ENCODE measurements at places on chromosomes 2 and 18.
A peak's percentile ranks its signal among the peaks of the same experiment; 100 is the strongest.

DNA sequence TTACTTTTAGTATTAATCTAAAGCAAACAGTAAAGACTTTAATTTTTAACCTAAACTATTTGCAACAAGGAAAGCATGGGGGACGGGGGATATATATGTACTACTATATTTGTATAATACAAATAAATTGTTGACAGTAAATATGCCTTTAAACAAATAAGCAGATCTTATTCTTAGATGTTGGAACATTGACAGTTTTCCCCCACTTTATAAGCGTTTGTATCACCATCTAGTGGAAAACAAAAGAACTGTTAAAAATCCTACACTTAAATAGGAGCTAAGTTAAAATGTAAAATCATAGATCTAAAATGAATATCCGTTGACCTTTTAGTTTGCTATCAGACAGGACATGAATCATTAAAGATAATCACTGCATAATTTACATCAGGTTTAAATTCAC is 50.0 kb downstream of the RBBP8 start:
- DNase-seq: no peak

DNA sequence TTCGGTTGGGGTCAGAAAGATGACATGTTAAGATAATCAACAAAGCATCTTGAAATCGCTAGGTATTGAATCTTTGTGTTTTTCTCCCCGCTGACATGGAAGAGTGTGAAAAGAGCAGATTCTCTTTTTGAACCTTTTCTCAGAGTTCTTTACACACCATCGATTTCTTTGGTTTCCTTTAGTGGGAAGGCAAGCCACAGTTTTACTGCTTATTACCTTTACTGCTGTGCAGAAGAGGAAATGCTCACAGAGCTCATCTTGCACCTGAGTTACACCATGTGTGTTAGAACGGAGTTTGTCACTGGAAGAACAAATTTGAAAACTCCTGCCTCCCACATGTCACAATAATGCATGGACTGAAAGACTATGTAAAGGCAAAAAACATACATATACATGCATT is 45.3 kb upstream of the PDK1 start:
- DNase-seq: no peak

DNA sequence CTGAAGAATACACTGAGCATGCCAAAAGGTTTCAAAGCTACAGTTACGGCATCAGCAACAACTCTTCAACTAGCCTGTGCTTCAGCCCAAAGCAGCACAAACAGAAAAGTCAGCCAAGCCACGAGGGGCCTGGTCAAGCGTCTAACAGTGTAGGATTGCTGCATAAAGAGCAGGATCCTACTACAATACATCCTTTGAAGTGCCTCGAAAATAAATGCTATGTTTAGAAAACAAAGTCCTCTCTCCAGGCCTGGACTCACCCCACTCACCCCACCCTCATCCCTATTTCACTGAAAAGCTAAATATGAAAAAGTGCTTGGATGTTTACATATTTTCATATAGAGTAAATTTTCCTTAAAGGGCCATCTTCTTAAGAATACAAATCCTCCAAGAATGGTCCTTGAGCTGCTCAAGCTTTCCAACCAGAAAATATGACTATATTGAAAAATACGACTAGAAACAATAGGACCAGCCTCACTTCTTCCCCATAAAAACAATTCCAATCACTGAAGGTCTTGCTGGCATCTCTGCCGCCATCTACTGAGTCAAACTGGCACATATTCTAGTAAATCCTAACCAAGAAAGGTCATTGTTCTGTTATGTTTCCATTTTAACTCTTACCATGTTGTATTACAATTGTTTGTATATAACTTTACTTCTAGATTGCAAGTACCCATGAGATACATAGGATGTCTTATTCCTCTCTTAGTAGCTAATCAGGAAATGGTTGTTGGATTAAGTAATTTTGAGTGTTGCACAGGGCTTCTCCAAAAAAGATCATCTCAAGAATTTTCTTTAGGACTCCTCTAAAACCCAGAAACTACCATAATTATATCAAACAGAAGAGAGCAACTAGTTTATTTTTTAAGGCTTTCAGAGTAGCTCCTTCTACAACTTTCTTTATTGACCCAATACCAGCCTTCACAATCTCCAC is 63.6 kb downstream of the CLHC1 start:
- DNase-seq: peak; percentile 60

DNA sequence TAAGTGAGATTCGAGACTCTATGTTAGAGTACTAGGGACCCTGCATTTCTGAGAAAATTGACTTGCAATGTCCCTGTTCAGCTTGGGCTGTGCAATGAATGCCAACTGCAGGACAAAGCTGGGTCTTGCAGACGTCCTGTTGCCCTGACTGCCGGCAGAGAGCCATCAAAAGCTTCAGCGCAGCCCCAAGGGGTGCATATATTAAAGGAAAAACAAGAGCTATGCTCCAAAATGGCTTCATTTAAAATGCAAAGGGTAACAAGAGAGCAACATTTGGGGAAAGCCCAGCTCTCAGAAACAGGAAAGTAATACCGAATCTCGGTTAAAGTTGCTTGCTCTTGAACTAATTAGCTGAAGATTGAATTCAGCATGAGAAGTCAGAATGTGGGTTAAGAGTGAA is 110.9 kb upstream of the PNPT1 start:
- DNase-seq: no peak

- no peak for DNase-seq
Observed at GRCh38 chr18:34650121-34650545, 60.0 kb upstream of the DTNA start.

- DNase-seq: no peak
Observed at GRCh38 chr2:207895274-207895860, 125.7 kb upstream of the FZD5 start.

GRCh38 chr18:48780201-48780912 is 170.4 kb downstream of the SMAD7 start:
- DNase-seq: no peak

- DNase-seq: no peak
Observed at GRCh38 chr2:130766711-130767407, 11.5 kb downstream of the AMER3 start.

DNA sequence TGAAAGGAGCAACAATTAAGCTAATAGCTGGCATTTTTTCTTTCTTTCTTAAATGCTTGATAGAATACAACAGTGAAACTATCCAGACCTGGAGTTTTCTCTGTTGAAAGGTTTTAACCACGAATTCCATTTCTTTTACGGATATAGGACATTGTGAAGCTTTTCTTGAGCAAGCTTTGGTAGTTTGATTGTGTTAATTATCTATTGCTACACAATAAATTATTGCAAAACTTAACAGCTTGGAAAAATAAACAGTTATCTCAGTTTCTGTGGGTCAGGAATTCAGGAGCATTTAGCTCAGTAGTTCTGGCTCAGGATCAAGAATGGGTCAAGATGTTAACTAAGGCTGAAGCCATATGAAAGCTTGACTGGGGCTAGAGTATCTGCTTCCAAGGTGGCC is 11.7 kb downstream of the PHOSPHO2 start:
- DNase-seq: no peak

DNA sequence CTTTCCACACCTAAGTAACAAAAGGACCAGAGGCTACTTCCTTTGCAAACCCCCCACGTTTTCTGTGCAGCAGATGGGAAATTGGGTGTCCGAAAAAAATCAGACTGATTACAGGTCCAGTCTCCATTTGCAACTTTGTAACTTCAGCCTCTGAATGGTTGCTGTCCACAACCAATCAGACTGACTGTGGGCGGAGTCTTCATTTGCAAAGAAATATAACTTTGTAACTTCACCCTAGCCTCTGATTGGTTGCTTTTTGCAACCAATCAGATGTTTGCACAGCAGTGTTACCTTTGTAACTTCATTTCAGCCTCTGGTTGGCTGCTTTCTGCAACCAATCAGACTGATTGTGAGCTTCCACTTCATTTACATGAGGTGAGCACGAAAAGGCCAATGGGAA is 27.8 kb upstream of the CACNB4 start:
- DNase-seq: no peak

DNA sequence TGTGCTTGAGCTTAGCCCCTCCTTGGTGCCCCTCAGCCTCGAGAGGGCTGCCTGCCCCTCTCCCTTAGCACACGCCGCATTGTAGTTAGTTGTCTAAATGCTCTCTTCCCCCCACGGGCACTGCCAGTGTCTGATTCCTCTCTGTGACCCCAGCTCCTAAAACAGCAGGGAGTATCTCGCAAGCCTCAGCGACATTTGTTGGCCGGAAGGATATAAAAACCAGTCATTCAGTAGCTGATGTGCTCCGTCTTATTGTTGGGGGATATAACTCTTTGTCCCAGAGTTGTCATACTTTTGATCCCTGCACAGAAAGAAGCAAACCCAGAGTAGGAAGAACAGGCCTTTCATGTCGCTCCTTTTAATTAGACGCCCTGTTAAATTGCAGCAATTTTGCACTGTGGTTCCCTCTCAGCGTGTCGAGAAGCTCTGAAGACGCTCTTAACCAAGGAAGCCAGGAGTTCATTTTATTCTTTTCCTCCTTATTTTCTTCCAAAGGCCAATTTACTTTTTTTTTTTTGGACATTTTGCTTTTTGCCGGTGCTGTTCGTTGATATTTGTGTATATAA is 201.8 kb downstream of the KLHL29 start:
- DNase-seq: no peak

GRCh38 chr2:28048341-28048740 is 157.8 kb downstream of the BABAM2 start:
- DNase-seq: no peak

DNA sequence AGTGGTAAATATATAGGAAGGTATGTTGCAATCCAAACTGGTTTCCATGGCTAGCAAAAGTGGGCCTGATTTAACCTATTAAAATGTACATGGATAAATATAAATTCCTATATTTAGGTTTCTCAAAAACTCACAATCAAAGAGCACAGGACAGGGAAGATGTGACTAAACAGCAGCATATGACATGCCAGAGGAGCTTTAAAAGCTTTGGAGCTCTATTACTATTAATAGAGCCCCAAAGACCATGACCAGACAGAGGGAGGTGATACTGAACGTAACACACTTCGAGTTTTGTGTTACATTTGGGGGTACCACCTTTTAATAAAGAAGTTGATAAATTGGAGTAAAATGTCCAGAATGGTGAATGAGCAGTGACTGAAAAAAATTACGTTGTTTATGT is 179.5 kb upstream of the SLC14A2 start:
- DNase-seq: no peak

GRCh38 chr2:121479882-121480522 is 50.7 kb upstream of the RNU4ATAC start:
- DNase-seq: peak; percentile 61

GRCh38 chr18:3667255-3668137 is 217.5 kb downstream of the TGIF1 start:
- DNase-seq: peak; percentile 73

GRCh38 chr2:12059616-12060441 is 313.4 kb downstream of the LPIN1 start:
- no peak for DNase-seq

GRCh38 chr2:223169830-223170605 is 118.0 kb downstream of the KCNE4 start:
- no peak for DNase-seq

- DNase-seq: no peak
Observed at GRCh38 chr18:9737006-9737405, 28.9 kb downstream of the RAB31 start.

DNA sequence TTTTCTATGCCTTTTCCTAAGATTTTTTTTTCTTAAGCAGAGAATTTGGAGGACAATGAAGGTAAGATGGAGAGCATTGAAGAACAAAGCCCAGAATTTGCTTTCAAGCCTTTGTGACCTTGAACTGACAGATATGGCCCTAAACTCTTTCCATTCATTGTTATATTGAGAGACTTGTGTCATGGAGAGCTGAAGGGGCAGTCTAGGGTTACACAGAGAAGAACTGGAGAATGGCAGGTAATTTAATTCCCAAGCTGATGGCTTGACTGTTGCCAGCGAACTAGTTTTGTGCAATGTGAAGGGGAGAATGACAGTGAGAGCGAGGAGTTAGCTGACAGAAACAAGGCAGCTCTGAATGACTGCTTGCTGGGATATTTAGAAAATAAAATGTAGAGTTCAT is 1344.2 kb downstream of the LRP1B start:
- DNase-seq: peak; percentile 76

GRCh38 chr18:35713545-35713944 is 132.0 kb downstream of the GALNT1 start:
- DNase-seq: no peak

DNA sequence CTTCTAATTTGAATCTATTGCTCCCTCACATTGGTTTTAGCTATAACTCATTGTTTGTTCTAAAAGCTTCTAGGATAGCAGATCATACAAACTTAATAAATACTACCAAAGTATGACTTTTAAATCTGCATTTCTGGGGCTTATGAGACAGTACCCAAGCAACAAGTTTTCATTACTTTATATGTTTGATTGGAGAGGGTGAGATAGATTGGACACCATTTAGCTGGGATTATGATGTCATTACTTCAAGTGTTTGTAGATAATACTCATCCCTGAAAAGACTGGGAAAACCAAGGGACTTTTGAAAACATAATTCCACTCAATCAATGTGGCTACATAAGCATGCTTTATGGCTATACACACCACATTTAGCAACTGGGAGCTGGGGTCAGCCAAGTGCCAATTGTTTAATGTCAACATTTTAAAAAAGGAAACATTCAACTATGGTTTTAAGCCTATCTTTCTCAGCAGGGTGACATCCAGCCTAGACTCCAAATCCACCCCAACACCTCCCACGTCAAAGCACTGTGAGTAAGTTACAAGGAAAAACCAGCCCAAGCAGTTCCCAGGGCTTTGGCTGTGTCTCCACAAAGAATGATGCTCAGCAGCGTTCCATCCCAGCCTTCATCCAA is 119.9 kb downstream of the ETAA1 start:
- DNase-seq: peak; percentile 17

GRCh38 chr2:64300066-64300465 is 153.9 kb upstream of the LGALSL start:
- no peak for DNase-seq

DNA sequence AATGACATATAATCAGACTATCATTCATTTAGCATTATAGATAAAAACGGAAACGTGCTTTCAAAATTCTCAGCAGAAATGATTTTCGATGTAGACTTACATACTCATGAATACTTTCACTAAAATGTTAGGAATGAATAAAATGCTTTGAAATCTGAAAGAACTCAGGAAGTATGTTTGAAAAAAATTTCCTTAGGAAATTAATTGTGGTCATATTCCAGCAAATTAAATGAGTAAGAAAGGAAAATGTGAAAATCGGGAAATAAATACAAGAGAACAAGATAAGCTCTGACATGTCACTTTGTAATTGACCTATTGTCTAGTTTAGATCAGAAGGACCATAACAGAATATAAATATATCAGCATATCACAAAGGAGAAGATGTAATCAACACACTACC is 981.0 kb upstream of the CDH2 start:
- no peak for DNase-seq
